Hematopoietic multipotent progenitor cell treated with erythropoietin and hydrocortisone succinate and interleukin-3 and kit ligand, for 15 days (in vitro differentiated cells): ENCODE measurements at places on chromosomes 2 and 18.

DNA sequence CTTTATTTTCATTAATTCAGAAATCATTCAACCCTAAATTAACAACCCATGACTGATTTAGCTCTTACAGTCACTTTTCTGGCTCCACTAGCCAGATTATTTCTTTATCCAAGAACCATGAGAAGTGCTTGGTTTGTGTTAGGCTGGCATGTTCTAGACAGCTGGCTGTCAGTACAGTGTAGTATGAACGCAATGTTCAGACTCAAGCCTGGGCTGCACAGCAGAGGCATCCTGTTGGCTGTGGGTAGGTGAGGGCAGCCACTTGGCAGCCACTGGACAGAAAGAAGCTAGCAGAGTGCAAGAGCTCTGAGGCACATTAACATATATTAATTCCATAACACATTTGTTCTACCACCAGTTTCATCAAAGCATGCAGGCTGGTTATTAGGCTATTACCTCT lies 522.9 kb upstream of the FSHR start:
- no peak for DNase-seq

GRCh38 chr2:8861797-8862196 lies 24.4 kb upstream of the KIDINS220 start:
- DNase-seq: no peak

DNA sequence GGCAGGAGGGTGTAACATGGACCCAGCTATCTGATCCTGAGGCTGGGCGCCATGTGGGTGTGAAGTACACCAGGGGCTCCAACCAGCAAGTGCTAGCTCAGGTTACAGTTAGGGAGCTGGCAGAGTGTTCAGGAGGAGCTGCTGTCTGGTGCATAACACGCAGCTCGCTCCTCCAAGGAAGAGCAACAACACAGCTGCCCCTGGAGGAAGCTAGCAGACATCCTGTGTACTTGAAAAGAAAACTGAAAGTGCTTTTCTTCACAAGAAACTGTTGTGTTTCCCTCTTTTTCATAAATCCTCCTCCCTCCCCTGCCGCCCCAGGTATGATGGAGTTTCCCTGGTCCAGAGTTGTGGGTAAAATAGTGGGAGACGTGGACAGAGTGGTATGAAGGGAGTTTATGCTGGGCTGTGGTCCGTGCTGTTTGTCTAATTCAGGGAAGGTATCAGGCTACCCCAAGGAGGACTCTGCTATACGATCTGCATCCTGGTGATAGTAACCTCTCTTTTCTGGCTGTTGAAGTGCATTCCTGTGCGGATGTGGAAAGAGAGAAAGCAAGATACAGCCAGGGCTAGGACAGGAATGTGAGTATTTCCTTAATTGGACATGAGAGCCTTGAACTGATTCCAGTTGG lies 6.1 kb upstream of the LBH start:
- DNase-seq: peak; percentile 64

- DNase-seq: no peak
These were observed 55.6 kb downstream of the GREB1 start for GRCh38 chr2:11589316-11589940.

GRCh38 chr2:154623819-154624218 lies 74.7 kb upstream of the KCNJ3 start:
- no peak for DNase-seq

GRCh38 chr2:233228376-233228775 lies 23.1 kb upstream of the ATG16L1 start:
- no peak for DNase-seq

- DNase-seq: no peak
These were observed 274.2 kb downstream of the DYSF start for GRCh38 chr2:71727562-71727961.

GRCh38 chr18:74498712-74499627 lies 2.8 kb downstream of the CNDP2 start:
- peak; percentile 53 for DNase-seq

GRCh38 chr2:99772591-99773331 lies 282.9 kb upstream of the REV1 start:
- no peak for DNase-seq

GRCh38 chr2:239253264-239253663 lies 147.6 kb downstream of the HDAC4 start:
- no peak for DNase-seq

- no peak for DNase-seq
These were observed 14.2 kb downstream of the UBXN2A start for GRCh38 chr2:23954325-23955014.

GRCh38 chr2:205177546-205177945 lies 504.8 kb upstream of the NRP2 start:
- DNase-seq: no peak
